ENCODE measurements at places on chromosomes 6 and 20.

DNA sequence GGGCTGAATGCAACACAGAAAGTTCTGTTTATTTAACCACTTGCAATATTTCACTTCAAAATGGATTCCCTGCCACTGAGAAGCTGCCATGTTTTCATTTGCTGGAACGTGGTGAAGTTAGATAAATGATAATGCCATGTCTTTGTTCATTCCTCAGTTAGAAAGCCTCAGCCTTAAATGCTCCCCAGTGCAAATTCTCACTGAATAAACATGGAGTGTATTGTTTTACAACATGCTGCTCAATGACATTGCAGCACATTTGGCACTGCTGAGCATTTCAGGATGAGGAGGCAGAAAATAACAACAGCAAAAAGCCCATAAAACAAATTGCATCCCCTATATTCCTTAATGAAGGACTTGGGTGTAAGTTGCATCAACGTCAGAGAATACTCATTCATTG lies 913.8 kb upstream of the FLRT3 start:
- DNase-seq: no peak

DNA sequence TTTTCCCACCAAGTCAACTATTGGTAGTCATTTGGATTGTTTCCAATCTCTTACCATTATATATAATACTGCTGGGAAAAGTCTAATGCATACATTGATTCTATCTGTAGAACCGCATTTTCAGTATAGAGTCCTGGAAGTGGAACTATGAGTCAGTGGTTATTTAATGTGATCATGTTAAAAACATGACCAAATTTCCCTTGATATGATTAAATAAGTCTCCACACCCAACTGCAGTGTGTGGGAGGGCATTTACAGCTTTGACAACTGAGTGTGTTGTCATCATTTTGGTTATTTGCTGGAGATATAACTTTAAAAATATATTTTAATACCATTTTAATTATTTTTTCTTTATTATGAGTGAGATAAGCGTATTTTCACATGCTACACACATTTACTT lies 1027.6 kb downstream of the EYS start:
- DNase-seq: no peak

- no peak for DNase-seq
Measured at GRCh38 chr6:33853736-33854135, 49.9 kb upstream of the MLN start.

GRCh38 chr6:53579338-53579737 lies 34.4 kb upstream of the GCLC start:
- no peak for DNase-seq

DNA sequence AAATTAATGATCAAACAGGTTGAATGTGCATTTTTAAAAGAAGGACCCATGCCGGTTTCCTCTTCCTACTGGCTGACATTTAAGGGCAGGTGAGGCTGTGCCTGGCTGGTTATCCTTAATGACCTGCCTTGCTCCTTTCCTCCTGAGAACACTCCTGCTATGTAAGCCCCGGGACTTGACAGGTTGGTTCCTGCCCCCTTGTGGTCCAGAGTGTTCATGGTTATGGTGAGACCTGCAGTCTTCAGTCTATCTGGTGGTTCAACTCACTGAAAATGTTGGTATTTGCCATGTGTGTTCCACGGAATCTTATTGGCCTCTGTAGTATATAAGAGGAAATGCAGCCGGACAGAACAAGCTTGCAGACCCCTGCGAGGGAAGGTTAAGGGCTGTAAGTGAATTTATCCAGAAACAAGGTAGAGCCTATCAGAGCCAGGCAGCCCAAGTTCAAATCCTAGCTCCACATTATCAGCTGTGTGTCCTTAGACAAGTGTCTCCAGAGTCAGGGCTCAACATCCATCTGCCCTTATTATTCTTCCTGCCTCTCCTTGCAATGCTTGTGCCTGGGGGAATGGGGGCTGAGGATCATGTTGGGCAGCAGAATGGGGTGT lies 5.2 kb upstream of the BPIFA3 start:
- peak; percentile 15 for DNase-seq

DNA sequence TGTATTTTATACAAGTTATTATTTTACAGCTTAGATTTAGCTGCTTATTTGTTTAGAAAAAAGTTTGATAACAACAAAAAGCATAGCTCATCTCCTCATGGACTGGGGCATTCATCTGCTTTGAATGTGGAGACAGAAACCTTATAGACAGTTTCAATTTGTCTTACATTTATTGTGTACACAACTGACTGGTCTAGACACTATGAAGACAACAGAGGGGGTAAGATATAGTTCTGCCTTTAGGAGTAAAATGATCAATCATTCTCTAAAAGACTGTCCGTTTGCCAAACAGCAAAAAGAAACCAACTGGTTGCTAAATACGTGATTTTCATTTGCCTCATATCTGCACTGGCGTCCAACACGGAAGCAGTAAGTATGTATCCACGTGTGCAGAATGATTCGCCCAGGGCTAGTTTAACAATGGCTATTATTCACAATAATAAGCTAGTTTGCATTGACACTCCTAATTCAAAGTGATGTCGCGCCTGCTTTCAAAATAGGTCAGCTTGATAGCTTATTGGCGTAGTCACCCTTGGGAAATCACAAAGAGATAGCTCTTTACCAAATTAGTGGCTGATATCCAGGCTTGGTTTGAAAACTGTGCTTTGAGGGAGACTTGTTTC lies 153.6 kb downstream of the BMP2 start:
- DNase-seq: no peak

- no peak for DNase-seq
Measured at GRCh38 chr6:52909531-52909930, at the start of gene GSTA3. Gene GSTA3 (minus strand): TSS chr6:52909698. CDS start chr6:52905834, 3,864 bp downstream.

DNA sequence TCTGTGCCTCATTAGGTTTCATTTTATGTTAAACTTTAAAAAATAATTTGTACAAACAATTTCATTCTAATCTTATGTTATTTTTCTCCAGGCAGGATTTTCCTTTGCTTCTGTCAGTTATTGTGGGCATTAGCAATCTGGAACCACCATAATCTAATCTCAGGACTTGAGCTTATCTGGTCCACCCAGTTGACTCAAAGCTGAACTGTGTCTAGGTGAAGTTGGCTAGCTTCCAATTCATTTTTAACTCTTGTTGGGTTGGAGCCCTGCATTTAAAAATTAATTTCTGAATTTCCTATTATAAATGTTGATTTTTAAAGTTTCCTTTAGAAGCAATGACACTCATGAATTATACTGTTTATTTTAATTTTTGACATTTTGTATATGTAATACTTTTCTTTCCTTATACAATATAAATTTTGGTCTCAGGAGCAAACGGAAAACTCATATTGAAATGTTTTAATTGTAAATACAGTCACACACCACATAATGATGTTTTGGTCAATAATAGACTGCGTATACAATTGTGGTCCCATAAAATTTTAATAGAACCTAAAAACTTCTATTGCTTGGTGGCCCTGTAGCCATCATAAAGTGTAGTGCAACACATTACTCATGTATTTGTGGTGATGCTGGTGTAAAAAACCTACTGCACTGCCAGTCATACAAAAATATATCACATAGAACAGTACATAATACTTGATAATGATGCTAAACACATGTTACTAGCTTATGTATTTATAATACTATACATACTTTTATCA lies 121.3 kb downstream of the CLVS2 start:
- DNase-seq: no peak

- no peak for DNase-seq
Measured at GRCh38 chr20:54431156-54431944, 44.0 kb upstream of the DOK5 start.

GRCh38 chr6:131523988-131524673 lies 48.9 kb upstream of the ARG1 start:
- DNase-seq: no peak

GRCh38 chr6:13484827-13485226 lies 2.6 kb downstream of the GFOD1 start:
- no peak for DNase-seq

DNA sequence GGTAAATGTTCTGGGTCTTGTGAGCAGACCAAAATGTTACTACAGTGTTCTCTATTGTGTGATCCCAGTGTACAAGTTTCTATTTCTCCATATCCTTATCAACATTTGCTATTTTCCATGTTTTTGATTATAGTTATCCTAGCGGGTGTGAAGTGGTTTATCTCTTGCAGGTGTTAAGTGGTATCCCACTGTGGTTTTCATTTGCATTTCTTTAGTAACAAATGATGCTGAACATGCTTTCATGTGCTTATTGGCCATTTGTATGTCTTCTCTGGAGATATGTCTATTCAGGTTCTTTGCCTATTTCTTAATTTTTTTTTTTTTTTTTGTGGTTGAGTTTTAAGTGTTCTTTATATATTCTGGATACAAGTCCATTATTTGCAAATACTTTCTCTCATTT lies 35.5 kb downstream of the NSFL1C start:
- no peak for DNase-seq

- DNase-seq: no peak
Measured at GRCh38 chr6:71157345-71157744, 131.3 kb upstream of the OGFRL1 start.

DNA sequence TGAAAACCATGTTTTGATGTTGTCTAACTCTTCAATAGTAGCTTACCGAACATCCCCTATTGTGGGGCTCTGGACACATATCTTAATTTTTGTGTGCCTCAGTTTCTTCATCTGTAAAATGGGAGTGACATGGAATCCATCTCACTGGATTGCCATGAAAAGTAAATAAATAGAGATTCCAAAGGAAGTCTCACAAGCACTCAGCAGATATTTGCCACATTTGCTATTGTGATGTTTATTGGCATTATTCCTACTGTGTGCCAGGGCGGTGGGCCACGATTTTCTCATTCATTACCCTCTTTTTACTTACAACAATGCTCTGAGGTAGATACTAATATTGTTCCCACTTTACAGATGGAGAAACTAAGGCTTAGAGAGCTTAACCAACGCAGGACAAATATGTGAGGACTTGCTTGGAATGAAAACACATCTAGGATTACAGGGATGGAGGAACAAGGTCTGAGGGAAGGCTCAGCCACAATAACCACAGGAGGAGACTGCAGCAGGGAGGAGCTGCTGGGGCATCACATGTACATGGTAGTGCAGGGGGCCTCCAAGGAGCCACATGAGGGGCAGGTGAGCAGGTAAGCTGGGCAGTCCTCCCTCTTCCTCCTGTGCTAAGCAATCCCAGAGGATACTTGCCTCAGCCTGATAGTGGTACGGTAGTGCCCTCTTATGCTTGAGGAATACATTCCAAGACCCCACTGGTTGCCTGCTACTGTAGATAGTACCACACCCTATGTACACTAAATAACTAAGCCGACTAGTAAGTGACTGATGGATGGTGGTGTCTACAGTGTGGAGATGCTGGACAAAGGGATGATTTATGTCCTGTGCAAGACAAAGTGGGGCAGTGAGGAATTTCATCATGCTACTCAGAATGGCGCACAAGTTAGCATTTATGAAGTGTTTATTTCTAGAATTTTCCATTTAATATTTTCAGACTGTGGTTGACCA lies 176.9 kb downstream of the FOXA2 start:
- DNase-seq: no peak

DNA sequence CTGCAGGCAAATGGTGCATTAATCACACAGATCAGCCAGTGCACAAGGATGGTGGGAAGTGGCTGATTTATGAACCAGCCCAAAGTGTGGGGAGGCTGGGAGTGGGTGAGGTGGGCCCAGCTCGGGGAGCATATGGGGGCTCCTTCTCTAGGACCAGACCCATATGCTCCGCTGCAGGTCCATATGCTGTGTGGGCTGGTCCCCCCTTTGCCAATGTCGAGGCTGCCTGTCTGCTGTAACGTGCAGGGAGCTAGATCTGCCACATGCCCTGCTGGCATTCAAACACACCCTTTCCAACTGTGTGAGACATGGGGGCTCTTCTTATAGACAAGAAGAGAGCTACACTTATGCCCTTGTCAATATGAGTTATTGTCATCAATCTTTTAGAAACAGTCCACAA lies 566.3 kb downstream of the DHX35 start:
- DNase-seq: no peak

- no peak for DNase-seq
Measured at GRCh38 chr6:52352239-52353018, 9.5 kb upstream of the PAQR8 start.

- no peak for DNase-seq
Measured at GRCh38 chr20:13515796-13516558, 122.8 kb downstream of the TASP1 start.

- no peak for DNase-seq
Measured at GRCh38 chr6:144467172-144467762, 182.1 kb downstream of the UTRN start.

DNA sequence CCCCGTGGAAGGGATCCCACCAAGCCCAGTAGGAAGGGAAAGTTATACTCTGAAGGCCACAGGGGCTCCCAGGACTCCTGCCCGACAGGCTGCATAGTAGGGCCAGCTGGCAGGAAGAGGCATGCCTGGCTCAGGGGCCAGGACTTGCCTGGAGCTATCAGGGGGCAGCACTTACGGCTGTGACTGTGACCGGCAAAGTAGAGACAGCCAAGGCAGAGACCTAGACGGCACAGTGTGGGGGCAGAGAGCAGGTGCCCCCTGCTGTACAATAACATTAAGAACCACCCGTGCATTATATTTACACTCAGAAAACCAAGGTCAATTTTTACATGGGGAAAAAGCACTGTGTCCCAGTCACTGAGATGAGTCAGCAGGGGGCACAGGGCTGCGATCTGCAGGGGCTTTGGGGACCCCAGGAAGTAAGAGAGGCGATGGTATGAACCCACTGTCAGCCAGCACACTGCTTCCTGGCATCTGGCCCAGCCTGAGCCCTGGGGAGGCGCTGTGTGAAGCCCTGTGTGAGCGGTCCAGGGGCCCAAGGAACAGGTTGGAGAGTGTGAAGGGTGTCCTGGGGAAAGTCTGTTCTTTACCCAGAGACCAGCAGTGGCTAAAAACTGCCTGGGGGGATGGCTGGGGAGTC lies 9.9 kb downstream of the CCDC167 start:
- DNase-seq: no peak

GRCh38 chr6:124867121-124867520 lies 95.1 kb upstream of the RNF217 start:
- no peak for DNase-seq

DNA sequence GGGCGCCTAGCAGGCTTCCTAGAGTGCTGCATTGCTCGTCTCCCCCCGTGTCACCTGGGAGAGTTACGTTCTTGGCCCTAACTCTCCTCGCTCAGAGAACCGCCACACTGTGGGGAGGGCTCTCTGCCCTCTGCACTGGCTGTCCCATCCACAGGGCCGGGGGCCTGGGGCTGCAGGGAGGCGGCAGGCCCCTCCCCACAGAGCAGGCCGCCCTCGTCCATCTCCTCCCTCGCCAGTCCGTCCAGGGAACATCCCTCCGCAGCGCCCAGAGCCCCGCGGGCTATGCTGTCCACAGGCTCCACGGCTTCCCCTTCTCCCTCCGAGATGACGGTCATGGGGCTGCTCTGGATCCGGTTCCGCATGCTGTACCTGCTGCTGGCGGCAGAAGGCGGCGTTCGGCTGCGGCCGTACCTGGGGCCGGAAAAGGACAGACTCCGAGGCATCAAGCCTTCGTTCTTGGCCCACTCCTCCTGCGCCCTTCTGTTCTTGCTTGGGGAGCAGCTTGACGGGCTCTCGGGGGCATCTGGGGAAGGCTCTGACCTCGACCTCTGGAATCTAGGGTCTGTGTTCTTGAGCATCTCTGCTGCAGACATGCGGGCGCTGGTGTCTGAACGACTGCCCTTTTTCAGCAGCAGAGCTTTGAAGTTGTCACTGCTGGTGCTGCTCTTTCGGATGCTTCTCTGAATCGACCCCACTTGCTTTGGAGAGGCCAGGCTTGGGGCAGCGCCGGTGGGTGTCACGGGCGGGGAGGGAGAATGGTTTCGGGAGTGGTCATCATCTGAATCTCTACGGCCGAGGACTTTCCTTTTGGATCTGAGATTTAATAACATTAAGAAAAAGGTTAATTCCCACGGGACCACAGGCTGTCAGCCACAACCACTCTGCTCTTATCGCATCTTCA lies 20.2 kb downstream of the HEBP2 start:
- no peak for DNase-seq

- no peak for DNase-seq
Measured at GRCh38 chr6:86536121-86536520, 401.2 kb upstream of the HTR1E start.

Measured in cerebellar nuclear complex (tissue), 1 donor.